ENCODE measurements at places on chromosomes 12 and 14.

- DNase-seq, result no peak
Observed at GRCh38 chr12:13243516-13244070, 47.1 kb downstream of the EMP1 start.

DNA sequence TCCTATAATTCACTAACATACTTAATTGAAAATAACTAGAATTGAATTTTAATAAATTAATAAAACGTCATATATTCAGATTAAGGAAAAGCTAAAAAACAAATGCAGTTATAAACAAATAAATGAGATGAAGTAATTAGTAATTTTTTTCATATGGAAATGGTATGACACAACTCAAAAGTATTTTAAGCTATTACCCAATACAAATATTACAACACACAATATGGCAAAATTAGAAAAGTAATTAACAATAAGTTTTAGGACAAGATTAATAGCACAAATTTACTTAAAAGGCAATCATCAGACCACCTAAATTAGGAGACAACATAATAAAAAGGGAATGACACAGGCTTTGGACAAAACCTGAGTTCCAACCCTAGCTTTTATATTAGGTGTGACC, 81.7 kb downstream of the EEA1 start:
- DNase-seq, result no peak

- DNase-seq, result no peak
Observed at GRCh38 chr12:25719505-25719904, 166.4 kb upstream of the LMNTD1 start.

GRCh38 chr14:72401101-72401625, 468.9 kb downstream of the RGS6 start:
- no peak for DNase-seq

DNA sequence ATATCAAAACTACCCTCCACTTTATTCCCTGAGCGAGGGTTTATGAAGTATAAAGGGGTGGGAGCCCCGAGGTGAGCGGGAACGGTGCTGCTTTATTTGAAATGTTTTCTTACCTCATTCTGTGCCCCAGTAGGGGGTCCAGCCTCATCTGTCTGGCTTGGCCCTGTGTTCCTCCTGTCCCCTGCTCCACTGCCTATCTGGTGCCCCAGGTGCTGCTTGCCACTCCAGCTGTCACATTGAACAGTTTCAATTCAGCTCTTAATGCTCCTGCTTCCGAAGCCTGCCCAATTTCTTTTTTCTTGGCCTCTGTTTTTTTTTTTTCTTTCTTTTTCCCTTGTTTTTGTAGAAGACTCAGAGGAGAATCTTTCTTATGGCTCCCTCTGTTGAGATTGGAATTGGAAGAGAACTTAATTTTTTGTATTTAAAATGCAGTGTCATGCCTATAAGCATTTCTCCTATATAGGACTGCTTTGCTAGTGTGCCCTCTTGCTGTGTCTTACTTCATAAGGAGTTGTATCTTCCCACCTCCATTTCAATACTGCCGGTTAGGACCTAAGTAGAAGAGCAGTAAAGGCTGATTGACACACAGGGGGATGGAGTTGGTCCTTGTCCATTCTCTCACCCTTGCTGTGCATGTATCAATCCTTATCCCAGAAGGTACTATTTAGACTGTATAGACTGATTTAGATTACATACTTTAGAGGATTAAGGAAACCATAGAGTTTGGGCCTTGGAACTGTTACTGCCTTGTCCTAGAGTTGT, 2.3 kb downstream of the ATXN7L3B start:
- DNase-seq, result no peak

DNA sequence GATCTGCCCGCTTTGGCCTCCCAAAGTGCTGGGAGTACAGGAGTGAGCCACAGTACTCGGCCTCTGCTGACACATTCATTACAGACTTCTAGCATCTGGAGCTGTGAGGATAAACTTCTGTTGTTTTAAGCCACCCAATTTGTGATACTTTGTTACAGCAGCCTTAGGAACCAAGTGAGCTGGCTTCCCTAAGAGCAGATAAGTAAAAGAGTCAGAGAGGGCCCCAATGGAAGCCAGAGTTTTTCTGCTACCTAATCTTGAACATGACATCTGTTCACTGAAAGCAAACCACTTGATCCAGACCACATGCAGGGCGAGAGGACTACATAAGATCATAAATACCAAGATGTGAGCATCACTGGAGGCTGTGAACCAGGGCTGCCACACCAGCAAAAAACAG, 3.7 kb upstream of the MAPKAPK5 start:
- no peak for DNase-seq

DNA sequence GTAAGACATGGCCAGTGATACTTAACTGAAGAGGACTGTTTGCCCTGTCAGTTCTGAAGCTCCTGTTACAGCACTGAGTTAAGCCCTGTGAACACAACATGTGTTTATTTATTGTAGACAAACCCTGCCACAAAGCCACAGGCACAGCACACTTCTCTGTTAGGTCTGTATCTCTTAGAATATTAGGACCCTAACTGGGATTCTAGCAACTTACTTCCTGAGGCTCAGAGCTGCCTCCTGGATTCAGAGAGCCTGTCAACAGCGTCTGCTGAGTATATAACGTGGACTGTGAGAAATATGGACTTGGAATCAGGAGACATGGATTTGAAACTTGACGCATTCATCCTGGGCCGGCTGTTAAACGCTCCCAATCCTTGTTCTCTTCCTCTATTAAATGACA, 135.0 kb upstream of the HIF1A start:
- no peak for DNase-seq
